ENCODE measurements at places on chromosomes 1 and 21.
A peak's percentile ranks its signal among the peaks of the same experiment; 100 is the strongest.

- no peak for ATAC-seq
Observed at GRCh38 chr1:25641931-25642573, 25.5 kb downstream of the MAN1C1 start.

- ATAC-seq: no peak
Observed at GRCh38 chr1:38296047-38296446, 249.5 kb upstream of the POU3F1 start.

- ATAC-seq: no peak
Observed at GRCh38 chr1:26530895-26531598, 1.5 kb downstream of the RPS6KA1 start.

DNA sequence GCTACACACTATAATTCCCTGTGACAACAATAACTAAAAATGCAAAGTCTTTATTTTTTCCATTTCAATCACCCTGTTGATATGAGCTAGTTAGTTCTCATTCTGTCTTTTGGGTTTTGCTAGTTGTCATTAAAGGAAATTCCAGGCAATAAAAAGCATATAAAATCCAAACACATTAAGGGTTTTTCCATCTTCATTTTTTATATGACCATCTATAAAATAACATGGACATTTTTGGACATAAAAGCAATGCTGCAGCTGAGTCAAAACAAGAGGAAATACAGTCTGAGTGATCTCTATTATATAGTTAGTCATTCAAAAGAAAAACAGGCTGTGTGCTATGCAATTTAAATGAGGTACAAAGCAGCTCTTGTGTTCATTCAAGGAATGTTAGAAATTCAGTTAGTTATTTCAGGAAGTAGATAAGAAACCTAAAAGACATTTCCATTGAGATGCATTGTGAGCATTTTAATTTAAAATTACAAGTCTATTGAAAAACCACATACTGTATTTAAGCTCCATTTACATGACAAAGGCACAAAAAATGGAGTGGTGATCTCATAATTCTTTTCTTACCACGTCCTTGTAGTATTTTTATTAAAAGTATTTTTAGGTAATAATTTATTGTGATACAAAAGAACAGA, 67.3 kb upstream of the BCL10 start:
- no peak for ATAC-seq

DNA sequence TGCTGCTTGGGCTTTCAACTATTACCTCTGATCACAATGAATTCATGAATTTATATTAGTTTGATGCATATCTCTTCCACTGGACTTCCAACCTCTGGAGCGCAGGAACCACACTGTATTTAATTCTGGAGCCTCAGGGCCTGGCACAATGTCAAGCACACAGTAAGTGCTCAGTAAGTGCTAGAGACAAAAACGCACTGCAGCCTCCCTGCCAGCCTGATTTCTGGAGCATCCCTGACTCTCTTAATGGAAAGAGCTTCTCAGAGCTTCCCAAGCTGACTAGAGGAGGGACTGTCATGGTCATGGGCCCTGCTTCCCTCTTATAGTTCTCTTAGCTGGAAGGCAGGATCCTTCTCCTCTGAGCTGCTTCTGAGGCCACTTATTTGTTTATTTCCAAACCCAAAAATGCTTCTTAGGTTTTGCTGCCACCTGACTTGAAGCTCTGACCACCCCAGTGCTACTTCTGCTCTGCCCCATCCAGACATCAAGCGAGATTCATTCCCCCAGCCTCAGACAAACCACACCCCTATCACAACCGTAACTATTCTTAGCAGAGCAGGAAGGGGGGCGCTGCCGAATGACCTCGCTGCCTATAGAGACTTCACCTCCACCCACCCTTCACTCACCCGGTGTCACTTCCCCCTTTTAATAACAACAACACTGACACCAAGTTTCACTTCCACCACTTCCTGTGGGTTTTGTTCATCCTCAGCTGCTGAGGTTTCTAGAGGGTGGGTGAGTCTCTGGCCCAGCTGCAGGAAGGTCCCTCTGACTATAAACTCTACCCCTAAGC, 33.6 kb downstream of the NUAK2 start:
- peak; percentile 90 for ATAC-seq

- ATAC-seq: peak; percentile 16
Observed at GRCh38 chr1:182890927-182891610, 51.9 kb downstream of the DHX9 start.

DNA sequence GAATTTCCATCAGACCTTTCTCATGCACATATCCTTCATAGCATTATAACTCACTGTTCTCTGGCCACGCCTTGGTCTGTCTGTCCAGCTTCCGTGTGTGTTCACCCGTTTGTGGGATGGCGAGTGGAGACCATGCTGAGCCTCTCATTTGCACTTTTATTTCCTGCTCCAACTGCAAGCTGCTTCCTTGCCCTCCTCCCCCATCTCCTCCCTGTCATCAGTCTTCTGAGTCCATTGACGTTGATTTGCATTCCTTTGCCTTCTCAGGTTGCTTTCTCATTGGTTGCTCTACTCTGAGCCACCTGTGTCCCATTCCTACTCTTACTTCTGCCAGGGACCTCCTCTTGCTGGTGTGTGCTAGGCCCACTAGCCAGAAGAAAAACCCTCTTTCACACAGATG, 146.4 kb downstream of the NOS1AP start:
- ATAC-seq: no peak

Data from stimulated activated memory B cell treated with anti-CD40 and anti-IgM and Interleukin-4, amounts not matched to agents 10 μg/mL and 1 μg/mL and 100 μg/mL, for 72 hours (primary cell).